ENCODE measurements at places on chromosomes 6 and 20.

DNA sequence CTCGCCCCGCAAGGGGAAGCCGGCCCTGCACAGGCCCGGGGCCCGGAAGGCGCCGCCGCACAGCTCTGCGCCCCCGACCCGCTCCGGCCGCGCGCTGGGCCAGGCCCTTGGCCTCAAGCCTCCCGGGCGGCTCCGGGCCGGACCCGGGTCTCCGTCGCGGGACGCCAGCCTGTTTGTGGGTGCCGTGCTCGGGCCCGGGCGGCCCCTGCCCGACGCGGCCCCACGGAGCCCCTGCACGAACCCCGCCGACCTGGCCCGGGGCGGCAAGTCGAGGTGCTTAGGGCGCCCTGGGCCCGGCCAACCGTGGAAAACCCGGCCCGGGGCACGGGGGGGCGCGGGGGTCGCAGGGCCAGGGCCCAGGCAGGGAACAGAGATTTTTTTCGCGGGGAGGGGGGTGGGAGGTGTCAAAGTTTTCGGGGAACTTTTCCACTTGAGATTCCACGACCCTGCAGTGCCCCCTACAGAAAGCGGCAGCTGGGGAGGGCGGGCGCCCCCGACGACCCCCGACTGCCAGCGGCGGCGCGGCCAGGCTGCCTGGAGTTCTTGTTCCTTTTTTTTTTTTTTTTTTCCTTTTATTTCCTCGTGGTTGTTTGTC lies 805 bp upstream of the STX16 start:
- DNase-seq: peak; percentile 19

- peak; percentile 37 for DNase-seq
Observed at GRCh38 chr20:26208296-26209091, 511.8 kb upstream of the ZNF337 start.

GRCh38 chr6:40210628-40211056 lies 276.4 kb upstream of the MOCS1 start:
- no peak for DNase-seq

GRCh38 chr6:167130008-167130677 lies 7.2 kb downstream of the CCR6 start:
- DNase-seq: peak; percentile 35

DNA sequence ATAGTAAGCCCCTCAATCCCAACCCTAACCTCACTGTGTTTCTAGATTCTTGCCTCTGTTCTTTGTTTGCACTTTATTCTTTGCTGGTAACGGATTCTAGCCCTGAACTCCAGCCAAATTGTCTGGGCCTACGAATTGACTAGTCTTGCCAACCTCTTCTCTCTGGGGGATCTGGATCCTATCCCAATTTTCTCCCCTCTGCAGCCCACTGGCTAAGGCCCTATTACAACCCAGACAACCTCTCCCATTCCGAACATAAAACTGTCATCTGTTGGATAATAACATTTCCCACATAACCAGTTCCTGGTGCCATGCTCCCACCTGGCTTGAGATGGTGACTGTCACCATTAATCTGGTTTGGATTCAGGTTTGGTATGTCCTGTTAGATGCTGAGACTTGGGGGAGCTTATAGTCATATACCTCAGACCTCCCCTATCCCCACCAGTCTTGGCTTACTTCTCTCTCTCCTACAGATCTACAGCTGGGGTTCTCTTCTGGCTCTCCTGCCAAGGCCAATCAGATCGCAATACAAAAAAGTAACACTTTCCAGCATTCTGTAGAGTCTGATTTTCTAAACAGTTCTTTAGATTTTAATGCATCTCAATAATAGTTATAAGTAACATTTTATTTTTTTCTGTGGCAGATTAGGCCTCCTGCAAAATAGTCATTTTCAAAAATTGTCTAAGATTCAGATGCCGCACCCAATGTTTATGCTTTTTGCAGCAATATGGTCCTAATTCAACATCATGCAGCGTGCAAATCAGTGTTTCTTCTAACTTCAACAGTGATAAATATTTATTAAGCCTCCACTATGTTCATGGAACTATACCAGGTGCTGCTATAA lies 29.8 kb upstream of the AHI1 start:
- no peak for DNase-seq

- no peak for DNase-seq
Observed at GRCh38 chr6:43447604-43448003, 7.7 kb downstream of the DLK2 start.

Data from CD4-positive, CD25-positive, alpha-beta regulatory T cell (primary cell).